ELF-1 (cell line): ENCODE measurements at places on chromosomes 3 and 15.
A peak's percentile ranks its signal among the peaks of the same experiment; 100 is the strongest.

DNA sequence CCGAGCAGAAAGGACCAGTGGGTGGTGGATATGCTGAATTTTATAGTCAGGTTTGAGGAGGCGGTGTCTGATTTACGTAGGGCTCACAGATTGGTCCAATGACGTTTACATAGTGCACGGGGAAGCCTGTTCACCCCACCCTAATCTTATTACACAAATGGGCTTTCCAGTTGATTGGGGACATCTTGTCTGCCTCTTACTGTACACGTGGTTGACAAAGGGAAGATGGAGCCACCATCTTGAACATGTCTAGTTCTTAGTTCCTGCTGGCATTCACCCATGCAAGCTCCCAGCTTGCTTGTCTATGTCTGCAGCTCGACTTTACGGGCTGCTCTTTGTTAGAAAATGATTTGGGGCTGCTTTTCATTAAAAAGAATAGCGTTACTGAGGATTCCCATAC is 332.0 kb upstream of the SLCO3A1 start:
- no peak for DNase-seq

DNA sequence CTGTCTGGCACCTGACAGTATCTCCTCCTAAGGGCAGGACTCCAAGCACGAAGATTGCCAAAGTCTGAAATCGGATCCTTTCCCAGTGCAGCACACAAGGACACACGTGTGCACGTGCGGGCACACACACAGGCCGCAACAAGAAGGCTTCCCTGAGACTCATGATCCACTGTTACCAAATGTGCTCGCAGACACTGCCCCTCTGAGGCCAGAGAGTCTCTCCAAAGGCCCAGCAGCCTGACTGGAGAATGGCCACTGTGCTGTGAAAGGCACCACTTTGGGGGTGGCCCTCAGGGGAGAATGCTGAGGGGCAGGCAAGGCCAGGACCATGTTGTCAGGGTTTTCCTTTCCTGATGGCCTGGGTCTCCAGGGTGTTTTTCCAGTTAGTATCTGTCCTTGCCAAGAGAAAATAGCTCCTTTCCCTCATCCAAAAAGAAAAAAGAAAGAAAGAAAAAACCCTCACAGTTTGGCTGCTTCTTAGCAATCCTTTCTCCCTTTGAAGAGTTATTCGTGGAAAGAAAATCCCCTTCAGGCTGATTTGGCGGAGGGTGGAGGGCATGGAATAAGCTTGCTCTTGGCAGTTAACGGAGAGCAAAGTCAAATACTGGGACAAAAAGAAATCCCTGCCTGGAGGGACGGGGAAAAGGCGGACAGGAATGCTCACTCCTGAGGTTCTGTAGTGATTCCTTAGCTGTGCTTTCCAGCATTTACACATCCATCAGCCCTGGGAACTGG is 112.2 kb upstream of the ETV5 start:
- DNase-seq, result peak; percentile 20

- peak; percentile 93 for DNase-seq
Measured at GRCh38 chr3:188060840-188061544, 93.0 kb upstream of the LPP start.

DNA sequence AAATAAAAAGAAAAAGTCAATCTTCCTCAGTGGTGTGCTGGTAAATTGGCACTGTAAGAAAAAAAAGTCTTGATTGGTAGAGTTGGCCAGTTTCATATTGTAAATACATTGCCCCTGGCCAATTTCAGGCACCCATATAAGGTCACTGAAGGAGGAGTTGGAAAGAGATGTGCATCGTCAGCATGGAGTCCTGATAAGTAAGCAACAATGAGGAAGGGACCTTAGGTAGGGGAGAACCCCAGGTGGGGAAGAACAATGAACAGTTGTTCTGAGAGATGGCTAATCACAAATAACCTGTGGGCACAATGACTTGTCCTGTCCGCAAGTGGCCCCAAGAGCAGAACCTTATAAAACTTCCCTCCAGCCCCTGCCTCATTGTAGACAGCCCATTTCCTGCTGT is 8.6 kb upstream of the CYP8B1 start:
- peak; percentile 12 for DNase-seq

- DNase-seq, result no peak
Measured at GRCh38 chr15:57183041-57183440, 193.3 kb upstream of the CGNL1 start.

DNA sequence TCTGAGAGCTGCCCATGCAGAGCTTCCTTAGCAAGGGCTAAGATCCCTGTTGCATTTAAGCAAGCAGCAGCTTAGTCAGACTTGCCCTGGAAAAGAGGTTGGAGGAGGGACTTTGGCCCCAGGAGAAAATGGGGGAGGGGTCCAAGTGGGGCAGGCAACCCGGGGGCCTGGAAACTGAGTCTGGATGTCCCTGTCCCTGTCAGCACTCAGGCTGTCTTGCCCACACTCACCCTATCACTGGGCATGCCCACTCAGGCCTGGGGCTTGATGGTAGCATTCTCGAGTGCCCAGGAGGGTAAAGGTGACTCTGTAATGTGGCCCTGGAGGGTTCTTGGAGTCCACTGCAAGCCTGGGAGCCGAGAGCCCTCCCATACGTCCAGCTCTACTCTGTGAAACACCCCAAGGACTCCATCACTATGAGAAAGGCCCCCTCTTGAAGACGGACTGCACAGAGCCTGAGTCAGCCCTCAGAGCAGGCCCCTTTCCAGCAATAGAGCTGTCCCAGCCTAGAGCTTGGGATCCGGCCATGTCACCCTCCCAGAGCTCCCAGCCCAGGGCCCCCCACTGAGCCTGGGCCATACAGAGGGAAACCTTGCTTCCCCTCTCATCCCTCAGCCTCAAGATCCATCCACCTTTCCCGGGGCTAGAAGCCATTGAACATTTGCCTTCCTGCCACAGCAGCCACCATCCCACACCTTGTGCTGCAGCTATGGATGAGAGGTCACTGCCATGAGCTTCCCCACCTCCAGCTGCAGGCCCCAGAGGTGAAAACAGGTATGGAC is 13.4 kb downstream of the MYL3 start:
- DNase-seq, result no peak

- peak; percentile 66 for DNase-seq
Measured at GRCh38 chr3:124995460-124995994, 60.3 kb downstream of the HEG1 start.

DNA sequence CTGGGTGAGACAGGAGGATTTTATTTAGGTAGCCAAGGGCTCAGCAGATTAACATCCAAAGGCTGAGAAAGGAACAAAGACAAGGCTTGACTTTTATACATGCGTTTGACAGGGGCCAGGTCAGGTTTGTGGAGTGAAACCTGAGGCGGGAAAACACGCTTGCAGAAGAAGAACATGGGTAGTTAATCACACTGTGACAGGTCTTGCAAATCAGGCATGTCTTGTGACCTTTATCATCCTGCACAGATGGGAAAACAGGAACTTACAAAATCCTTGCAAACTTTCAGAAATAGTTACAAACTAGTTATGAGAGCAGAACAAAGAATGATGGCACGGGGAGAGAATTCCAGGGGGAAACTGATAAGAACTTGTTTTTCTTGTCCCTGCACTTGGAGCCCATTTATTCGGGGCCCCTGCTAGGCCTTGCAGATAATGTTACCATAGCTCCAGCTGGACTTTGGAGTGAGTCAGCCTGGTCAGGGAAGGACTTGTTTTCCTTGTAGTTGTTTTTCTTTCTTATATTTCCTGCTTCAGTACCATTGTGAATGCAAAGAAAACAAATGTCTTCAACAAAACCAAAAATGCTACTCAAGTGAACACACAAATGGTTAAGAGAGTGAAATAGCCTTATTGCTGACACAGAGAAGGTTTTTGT is 965.9 kb upstream of the ROBO1 start:
- peak; percentile 9 for DNase-seq

DNA sequence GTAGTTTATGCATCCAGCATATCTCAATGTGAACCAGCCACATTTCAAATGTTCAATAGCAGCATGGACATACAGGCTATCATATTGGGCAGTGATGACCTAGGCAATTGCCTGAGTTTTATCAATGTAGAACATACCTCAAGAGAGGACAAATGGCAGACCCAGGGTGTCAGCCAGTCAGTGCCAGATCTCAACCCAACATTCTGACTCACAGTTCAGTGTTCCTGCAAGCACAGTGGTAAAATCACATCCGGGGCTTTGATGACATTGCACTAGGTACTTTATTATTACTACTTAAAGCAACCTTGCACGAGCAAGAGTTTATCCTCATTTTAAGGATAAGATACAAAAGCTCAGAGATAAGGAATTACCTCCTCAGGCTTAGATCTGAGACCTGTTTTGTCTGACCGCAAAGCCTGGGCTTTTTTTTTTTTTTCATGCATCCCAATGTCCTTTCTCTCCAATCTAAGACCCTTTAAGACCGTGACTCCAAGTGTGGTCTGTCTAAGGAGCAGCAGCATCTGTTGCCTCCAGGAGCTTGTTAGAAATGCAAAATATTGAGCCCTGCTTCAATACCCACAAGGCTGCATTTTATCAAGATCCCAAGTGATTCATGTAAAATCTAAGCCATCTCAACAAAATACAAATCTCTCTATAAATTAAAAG is 60.1 kb downstream of the SLC12A1 start:
- peak; percentile 10 for DNase-seq
